ENCODE measurements at places on chromosomes 12 and 14.
A peak's percentile ranks its signal among the peaks of the same experiment; 100 is the strongest.

- no peak for DNase-seq
These were observed 301.6 kb downstream of the ATP23 start for GRCh38 chr12:58242796-58243630.

DNA sequence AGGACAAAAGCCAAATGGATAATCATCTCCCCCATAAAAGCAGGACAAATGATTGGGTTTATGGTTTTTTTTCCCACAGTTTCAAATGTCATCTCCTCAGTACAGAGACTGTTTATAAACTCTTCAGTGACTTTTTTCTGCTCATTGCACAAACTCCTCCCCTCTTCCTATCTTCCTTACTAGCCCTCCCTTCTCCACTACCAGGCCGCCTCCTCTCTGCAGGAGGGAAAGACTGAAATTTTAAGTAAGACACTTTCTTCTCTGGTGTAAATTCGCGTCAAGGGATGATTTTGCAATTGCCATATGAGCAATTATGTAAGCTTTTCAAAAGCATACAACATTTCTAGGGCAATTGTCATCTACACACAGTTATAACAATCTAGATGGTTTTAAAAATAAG lies 37.0 kb downstream of the BTG1 start:
- DNase-seq, result peak; percentile 83

GRCh38 chr14:62745496-62745895 lies 299.8 kb downstream of the KCNH5 start:
- no peak for DNase-seq

DNA sequence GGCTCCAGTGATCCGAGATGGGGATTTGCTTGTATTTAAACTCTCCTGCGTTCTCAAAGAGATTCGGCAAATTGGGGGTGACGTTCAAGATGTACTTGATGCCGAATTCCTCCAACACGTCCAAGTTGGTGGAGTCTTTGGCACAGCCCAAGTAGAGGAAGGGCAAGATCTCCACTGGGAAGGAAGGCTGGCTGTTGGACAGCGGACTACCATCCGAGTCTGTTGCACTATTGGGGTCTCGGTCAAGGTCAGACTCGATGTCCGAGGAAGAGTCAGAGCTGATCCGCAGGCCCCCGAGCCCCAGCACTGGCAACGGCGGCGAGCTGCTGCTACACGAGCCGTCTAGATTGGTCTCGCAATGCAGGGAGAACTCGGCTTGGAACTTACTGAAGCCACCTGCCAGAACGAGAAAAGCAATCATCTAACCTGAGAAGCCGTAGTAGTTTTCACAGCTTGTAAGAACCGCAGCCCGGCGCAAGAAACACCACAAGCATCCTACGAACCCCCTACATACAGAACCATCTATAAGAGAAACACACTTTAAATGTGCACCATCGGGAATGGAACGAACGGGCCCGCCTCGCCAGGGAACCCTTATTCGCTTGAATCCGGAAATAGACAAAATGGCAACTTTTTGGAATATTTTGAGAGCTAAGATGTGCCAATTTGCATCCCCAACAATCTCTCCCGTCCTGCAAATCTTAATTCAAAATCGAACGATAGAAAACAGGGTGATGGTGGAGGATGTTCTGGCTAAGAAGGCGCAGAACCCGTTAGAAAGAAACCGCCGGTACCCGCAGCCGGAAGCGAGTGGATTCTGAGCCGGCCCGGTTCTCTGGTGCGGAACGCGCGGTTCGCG lies 1.4 kb downstream of the DUSP6 start:
- no peak for DNase-seq

DNA sequence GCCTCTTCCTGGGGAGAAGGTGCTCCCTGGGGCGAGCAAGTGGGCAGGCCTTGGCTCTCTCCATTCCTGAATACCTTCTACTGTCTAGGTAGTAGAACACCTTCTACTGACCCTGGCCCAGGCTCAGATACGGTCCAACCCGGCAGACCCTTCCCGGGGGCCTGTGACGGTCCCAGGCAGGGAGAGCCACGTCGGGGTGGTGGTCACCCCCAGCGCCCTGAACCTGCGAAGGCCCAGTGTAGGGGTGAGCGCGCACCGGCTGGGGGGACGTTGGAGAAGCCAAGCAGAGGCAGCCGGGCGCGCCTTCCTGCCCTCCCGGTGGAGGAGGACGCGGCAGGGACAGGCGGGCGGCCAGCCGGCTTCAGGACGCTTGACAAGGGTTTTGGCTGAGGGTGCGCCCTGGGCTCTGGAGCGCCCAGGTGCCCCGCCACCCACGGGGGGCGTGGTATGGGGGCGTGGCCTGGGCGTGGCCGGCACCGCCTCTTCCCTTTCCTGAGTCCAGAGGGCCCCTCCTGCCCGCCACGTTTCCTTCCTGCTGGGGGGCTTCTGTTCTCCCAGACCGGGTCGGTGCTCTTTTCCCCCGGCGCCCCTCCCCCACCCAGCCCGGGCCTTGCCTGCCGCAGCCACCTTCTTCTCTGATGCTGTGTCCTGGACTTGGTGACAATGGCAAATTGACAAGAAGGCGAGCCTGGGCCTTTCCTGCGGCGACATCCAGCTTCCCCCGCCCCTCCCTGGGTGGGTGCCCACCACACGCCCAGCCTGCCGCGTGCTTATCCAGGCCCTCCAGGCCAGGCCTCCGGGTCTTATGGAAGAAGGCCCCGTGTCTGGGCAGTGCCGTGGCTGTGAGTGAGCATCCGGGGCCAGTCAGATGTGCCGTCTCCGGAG lies 24.5 kb upstream of the PPP1R13B start:
- DNase-seq, result no peak

- DNase-seq, result peak; percentile 32
These were observed 173.2 kb upstream of the PWP1 start for GRCh38 chr12:107512391-107512790.

GRCh38 chr14:70149596-70150165 lies 39.1 kb downstream of the SLC8A3 start:
- no peak for DNase-seq

DNA sequence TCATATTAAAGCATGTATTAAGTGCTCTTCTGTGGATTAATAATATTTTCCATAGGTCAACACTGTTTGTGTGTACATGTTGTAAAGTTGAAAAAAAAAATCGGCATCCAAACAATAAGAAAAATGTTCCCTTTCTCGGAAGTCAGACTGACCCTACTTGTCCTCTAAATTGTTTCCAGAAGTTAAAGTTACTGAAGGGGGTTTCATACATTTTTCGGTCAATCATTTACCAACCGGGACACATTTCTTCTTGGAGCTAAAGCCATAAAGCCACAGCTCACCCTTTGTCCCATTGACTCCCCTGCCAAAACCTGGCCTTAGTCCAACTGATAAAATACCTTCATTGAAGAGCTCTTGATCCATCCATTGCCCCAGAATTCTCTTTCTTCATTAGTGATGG lies 230.0 kb downstream of the ANO2 start:
- DNase-seq, result no peak

- DNase-seq, result peak; percentile 63
These were observed 239.9 kb upstream of the ATP2B1 start for GRCh38 chr12:89948271-89949175.

DNA sequence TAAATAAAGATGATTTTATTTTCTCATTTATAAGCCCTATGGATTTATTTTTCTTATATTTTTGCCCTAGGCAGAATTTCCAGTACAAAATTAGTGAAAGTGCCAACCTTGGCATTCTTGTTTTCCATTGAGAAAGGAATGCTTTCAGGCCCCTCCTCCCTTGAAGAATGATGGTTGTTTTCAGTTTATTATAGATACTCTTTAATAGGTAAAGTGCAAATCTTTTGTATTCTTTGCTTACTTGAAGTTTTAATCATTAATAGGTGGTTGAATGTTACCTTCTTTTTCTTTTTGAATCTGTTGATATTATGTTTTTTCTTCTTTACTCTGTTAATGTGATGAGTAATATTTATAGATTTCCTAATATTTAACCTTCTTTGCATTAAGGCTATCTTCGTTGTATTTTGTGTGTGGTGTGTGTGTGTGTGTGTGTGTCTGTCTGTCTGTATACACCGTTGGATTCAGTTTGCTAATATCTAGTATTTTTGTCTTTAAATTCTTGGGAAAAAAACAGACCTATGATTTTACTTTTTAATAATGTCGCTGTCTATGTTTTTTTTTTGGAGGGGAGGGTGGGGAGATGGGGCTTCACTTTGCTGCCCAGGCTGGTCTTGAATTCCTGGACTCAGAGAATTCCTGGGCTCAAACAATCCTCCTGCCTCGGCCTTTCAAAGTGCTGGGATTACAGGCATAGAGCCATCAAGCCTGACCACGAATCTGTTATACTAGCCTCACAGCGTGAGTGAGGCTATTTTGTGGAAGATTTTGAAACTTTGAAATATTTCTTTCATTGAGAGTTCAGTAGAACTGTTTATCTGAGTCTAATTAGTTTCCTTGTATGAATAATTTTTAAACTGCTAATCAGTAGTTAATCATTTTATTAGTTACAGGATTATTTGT lies 13.5 kb downstream of the SRGAP1 start:
- peak; percentile 75 for DNase-seq

GRCh38 chr14:94936901-94937685 lies 167.2 kb upstream of the GSC start:
- DNase-seq, result no peak

GRCh38 chr14:76985540-76986230 lies 42.8 kb downstream of the IRF2BPL start:
- peak; percentile 23 for DNase-seq

All from amniotic epithelial cell (primary cell).